ENCODE measurements at places on chromosomes 6 and 20.
A peak's percentile ranks its signal among the peaks of the same experiment; 100 is the strongest.

DNA sequence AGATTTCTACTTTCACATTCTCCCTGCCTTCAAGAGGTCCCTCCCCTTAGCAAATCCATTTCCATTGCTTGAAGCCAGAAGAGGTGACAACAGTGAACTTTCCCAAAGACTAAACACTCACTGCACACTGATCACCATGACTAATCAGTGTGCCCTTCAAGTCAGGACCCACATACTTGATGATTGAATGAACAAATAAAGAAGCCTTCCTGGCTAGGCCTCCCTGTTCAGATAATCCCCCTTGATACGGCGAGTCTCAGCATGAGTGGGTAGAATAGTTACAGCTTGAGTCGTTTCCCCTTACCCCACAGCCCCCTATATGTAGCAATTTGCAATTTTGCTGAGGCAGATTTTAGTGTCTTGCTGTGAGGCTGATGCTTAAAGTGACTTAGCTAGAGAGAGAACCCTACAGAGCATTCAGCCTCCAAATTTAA, 102.2 kb downstream of the UNC5CL start:
- DNase-seq = no peak

DNA sequence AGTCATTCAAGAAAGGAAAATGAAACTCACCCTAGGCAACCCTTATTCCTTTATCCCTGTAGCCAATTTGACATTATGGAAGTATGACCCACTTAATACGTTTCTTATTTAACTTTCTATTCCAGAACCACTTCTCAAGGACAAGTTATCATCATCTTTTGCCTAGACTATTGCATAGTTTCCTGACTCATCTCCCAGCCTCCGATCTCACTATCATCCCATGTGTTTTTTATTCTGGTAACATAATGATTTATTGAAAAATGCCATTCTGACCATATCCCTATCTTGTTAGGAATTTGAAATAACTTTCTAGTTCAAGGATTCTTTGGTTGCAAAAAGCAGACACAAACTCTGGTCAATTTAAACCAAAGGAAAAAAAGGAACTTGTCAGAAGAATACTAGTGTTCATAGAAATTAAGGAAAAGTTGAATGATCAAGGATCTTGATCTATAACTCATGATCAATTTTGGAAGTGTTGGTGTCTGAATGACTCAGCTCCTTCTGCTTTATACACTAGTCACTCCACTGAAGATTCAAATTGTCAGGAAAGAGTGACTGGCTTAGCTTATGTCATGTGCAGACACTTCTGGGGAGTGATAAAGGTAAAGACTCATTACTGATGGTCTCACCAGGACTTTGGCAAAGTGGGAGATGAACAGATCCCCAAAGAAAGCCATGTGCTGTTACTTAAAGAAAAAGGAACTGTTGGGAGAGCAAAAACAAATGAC, 8.5 kb upstream of the TINAG start:
- no peak for DNase-seq

GRCh38 chr6:36679043-36679833, 724 bp downstream of the CDKN1A start:
- DNase-seq = peak; percentile 9

GRCh38 chr6:53513519-53513966, 31.4 kb downstream of the GCLC start:
- DNase-seq = no peak

DNA sequence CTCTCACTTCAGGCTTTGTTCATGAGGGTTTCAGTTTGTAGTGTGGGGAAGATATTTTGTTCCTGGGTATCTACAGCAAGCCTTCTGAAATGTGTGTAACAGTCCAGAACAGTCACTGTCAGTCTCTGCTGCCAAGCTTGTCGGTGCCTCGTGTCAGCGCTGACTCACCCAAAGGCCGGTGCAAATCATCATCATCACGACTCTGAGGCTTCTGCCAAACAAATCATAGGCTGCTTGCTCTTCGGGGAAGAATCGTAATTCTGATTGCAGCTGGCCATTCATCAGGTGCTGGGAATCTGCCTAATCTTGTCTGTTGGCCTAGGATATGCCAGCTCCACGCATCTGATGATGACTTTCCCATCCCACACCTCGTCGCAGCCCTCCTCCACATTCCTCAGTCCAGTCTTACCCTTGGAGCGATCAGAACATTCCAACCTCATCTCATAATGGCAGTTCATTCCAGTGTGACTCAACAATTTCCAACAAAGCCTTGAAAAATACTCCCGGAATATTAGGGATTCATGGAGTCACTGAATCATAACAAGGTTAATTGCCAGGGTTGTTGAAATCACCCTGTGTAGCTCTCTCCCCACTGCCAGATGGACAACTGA, 40.9 kb downstream of the ALDH8A1 start:
- DNase-seq = no peak

DNA sequence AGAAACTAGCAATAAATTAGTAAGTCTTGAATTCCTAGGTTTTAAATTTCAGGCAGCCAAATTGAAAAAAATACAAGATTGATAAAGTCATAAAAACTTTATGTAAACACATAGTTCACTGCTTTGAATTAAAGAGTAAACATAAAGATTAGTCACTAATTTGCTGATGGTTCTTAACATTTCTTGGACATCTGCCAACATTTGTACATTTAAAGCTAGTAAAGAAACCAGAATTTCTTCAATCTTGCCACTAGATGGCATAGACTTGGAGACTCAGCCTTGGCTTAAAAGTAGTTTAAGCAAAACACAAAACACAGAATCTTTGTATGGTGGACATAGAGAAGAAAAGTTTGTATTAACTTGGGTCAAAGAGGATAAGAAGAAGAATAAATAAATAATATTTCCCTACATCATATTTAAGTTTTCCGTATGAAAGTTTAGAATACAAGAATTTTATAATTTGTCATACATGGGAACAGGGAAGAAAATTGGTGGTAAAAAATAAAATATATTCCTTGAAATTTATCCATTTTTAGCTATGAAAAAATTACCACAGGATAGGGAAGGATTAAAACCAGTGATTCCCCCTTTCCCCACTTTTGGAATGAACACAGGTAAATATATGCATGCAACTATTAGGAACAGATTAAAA, 41.7 kb upstream of the FAM135A start:
- DNase-seq = no peak

GRCh38 chr6:44737829-44738528, 350.5 kb downstream of the CDC5L start:
- DNase-seq = no peak

- DNase-seq = peak; percentile 3
Measured at GRCh38 chr6:85865420-85866369, 223.0 kb upstream of the SYNCRIP start.

DNA sequence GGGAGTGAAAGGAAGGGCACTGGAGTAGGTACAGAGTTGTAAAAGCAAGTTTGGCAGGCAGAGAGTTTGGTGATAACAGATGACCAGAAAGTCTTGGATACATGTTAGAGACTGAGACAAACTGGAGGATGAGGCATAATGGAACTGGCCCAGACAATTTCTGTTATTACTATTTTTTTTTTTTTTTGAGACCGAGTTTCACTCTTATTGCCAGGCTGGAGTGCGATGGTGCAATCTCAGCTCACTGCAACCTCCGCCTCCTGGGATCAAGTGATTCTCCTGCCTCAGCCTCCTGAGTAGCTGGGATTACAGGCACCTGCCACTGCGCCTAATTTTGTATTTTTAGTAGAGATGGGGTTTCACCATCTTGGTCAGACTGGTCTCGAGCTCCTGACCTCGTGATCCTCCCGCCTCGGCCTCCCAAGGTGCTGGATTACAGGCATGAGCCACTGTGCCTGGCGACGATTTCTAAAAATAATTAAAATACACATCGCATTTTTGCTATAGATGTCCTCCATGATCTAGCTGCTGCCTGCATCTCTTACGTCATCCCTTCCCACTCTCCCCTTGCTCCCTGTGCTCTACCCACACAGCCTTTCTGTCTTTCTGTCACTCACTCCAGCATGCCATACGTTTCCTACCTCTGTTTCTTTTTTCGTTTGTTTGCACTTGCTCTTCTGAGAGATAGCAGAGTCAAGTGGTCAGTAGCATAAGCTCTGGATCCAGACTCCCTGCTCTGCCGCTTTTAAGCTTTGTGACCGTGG, 23.5 kb downstream of the MAPK14 start:
- DNase-seq = no peak

DNA sequence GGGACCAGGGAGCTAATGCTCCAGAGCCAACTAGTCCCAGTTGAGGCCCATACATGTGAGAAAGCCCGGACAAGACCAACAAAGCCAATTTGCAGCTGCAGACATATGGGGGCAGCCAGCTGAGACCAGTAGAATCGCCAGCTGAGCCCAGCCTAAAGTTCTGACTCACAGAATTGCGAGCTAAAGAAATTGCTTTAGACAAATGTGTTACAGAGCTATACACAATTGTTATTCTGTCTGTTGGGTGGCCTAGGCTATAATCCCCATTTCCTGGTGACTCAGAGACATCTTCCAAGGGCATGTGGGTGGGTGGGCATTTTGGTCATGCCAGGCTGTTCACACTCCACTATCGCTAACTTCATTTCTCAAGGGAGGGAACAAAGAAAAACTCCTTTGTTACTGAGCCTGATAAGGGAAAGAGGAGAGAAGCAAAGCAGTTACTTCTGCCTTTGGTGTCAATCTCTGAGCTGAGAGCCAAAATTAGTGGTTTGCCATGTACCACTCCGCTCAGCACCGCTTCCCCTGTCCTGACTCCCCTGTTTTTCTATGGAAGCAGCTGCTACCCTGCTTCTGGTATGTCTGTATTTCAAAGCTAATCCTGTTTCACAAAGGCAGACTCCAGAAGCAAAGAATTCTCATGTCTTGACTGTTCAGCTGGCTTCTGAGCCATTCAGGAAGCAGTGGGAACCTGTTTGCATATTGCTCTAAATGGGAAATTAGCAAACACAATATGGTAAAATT, 26.1 kb downstream of the SCP2D1 start:
- no peak for DNase-seq

- DNase-seq = no peak
Measured at GRCh38 chr6:24673625-24674024, 6.7 kb downstream of the ACOT13 start.

GRCh38 chr20:38982291-38982690, 20.1 kb downstream of the DHX35 start:
- no peak for DNase-seq

DNA sequence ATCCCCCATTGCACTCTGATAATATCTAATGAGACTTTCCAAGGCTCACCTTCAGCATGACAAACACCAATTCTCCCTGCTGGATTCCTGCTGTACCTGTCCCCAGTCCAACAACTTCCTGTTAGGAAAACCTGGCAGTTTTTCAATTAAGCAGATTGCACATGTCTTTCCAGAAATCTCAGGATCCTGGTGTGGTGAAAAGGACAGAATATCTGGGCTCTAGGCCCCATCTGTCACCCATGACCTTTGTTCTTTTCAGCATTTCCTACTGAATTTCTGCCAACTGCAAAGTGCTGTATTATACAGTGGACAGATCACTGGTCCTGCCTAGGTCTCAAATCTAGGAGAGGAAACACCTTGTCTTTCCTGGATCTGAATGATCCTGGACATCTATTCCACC, 27.7 kb upstream of the DTNBP1 start:
- no peak for DNase-seq

- no peak for DNase-seq
Measured at GRCh38 chr6:130306377-130306776, 59.4 kb upstream of the TMEM200A start.

DNA sequence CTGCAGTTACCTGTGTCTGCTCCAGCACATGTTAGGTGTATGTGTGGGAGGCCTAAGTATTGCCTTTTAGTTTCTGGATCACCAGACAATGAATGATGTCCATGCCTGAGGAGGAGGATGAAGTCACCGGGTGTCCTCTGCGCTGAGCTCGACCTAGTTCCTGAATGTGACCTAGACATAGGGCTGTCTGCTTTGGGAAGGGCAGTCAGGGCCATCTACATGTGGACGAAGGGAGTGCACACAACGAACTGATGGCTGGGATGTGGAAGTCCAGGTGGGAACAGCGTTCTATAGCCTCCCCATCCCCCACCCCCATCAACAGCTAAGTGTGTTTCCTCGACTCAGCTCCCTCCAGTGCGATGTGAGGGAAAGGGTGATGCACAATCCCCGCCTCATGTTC, 186.3 kb downstream of the QKI start:
- DNase-seq = no peak

DNA sequence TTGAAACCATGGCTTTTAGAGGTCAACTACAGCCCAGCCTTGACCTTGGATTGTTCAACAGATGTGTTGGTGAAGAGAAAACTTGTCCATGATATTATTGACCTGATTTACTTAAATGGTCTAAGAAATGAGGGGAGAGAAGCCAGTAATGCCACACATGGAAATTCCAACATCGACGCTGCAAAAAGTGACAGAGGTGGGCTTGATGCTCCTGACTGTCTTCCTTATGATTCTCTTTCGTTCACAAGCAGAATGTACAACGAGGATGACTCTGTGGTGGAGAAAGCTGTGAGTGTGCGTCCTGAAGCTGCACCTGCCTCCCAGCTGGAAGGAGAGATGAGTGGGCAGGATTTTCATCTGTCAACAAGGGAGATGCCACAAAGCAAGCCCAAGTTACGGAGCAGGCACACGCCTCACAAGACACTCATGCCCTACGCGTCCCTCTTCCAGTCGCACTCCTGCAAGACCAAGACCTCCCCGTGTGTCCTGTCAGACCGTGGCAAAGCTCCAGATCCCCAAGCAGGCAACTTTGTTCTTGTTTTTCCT, 16.2 kb downstream of the TTLL2 start:
- DNase-seq = no peak

DNA sequence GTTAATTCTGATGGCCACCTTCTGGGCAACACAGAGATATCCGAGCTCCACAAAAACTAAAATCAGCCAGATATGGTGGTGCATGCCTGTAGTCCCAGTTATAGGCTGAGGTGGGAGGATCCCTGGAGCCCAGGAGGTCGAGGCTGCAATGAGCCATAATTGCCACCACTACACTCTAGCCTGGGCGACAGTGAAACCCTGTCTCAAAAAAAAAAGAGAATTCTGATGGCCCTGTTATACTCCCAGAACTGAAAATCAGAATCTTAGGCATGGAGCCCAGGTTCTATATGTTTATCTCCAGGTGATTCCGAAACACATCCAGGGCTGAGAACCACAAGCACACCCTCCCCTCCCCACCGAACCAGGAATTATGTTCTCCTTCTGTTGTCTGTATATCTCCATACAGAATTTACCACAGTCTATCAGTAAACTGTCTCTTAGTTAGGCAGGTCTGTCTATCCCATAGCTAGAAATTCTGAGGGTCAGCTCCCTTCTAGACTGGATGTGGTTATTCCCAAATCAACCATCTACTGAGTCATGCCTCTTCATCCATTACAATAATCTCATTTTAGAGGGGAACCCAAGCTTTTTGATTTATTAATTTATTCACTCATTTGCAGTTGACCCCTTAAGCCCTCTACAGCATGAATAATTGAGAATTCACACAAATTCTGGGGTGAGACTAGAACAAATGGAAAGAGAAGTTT, 24.8 kb upstream of the CCND3 start:
- no peak for DNase-seq

Measured in CD4-positive, alpha-beta T cell (primary cell).